ENCODE measurements at places on chromosomes 4 and X.

GRCh38 chr4:176031922-176032321, 33.7 kb upstream of the WDR17 start:
- DNase-seq: no peak

DNA sequence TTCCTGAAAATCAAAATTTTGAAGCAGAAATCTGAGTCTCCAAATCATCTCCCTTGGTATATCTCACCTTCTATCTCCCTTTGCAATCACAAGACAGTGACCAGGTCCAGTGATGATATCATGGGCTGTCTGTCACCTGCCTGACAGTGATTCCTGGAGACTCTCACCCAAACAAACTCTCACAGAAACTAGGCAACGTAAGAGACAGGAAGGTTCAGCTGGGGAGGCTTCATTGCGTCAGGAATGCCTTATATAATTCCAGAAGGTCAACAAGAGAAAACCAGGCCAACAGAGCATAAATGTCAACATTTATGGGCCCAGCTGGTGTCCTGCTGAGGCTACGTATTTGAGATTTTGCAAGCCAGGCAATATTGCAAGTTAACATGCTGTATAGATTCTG, 412.7 kb downstream of the KCNIP4 start:
- no peak for DNase-seq

DNA sequence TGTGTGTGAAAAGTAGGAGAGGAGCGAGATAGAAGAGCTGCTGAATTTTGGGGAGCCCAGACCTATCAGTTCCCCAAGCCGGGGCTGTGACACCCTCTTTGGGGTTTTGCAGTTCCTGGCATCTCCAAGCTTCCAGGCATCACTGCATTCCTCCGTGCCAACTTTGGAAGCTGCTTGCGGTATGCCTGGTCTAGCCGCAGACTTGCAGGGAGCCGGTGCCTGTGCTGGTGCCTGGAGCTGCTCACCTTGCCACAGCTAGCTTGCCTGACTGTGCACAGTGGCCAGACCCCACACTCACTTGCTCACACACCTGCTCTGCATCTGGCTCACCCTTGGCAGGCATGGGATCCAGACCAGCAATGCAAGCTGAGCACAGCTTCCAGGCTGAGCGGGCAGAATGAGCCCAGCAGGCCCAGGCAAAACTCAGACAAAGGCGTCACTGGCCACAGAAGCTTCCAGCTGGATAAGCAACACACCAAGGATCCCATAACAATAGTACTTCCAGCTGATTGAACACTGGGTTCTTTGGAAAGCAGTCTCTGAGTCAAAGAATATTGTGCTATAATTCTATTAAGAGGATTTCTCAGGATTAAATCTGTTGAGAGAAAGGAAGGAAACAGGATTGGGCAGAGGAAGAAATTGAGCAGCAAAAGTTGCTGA, 390.9 kb downstream of the TEX13C start:
- DNase-seq: no peak

DNA sequence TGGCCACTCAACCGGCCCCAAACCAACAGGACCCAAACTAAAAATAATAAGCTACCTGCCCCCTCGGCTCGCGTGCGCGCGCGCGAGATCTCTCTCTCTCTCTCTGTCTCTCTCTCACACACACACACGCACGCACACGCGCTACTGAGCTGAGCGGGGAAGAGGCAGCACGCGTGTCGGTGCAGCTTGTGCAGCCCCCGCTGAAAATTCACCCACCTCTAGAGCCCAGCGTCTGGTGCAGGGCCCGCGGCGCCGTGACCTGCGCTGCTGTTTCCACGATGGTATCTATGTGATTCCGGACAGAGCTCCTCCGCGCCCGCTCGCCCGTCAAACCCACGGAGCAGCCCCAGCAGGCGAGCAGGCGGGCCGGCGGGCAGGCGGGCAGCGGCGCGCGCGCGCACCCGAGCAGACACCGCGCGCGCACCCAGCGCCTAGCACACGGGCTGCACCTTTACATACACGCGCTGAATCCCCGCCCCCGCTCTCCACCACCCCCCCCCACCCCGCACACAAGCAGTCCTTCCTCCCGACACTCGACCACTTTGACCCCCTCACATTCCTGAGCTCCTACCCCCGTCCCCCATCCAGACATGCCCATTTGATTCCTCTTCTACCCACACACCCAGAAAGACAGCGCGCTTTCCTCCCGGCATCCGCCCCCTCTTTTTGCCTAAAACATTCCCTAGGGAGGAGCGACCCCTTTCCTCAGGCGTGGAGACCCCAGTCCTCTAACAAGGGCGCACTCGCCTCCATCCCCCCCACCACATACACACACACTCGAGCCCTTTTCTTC, 1.0 kb downstream of the SLITRK4 start:
- no peak for DNase-seq

GRCh38 chr4:136562834-136563233, 969.5 kb downstream of the PCDH18 start:
- DNase-seq: no peak

DNA sequence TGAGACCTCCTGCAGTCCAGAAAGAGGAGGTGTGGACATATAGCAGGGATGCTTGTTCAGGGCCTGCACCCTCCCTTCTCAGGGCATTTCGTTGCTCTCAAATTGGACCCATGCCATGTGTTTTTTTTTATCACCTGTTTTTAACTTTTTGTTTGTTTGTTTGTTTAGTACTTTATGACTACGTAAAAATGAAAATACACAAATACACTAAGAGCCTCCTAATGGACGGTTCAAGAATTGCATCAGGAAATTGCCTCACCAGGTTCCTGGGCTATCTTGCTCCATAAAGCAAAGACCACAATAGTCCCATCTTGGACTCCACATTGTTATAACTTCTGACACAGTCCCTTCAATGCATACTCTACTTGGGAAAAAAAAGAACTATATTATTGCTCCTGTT, 1685.9 kb upstream of the TENM3 start:
- no peak for DNase-seq

DNA sequence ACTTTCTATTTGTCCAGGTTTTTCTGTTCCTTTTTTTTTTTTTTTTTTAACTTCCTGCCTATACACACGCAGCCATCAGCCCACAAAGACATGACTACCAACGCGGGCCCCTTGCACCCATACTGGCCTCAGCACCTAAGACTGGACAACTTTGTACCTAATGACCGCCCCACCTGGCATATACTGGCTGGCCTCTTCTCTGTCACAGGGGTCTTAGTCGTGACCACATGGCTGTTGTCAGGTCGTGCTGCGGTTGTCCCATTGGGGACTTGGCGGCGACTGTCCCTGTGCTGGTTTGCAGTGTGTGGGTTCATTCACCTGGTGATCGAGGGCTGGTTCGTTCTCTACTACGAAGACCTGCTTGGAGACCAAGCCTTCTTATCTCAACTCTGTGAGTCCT, 2.1 kb downstream of the EBP start:
- no peak for DNase-seq

GRCh38 chrX:114065577-114066223, 518.2 kb upstream of the HTR2C start:
- DNase-seq: no peak

GRCh38 chrX:10579112-10580011, 41.0 kb downstream of the MID1 start:
- no peak for DNase-seq

- DNase-seq: no peak
Observed at GRCh38 chr4:138665851-138666250, 349.7 kb upstream of the NOCT start.

DNA sequence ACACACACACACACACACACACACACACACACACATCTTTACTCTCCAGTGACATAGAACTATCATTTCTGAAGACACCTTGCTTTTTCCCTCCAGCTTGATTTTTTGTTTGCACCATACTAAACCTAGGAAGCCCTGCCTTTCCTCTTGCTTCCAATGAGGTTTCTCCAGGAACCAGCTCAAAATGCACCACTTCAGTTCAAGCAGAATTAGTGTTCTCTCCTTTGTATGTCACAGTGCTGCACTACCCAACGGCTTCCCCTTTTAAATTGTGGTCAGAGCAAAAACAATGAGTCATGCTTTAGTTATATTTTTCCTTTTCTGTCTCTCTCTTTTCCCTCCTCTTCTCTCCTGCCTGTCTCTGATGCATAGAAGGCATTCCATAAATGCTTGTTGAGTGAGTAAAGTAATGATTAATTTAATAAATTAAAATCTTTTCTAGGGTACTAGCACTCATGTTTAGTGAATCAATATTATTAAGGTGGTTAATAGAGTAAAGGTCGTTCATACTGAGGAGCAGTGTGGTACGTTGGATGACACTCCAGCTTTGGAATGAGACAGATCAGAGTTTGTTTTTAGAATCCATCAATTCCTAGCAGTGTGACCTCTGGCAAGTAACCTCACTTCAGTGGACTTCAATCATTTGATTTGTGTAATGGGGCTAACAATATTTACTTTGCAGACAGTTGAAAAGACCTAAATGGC, 5.9 kb downstream of the RTL3 start:
- no peak for DNase-seq

- no peak for DNase-seq
Observed at GRCh38 chr4:158877069-158877468, 108.2 kb downstream of the FNIP2 start.
